CD8-positive, alpha-beta memory T cell (primary cell): ENCODE measurements at places on chromosomes 1 and 21.

DNA sequence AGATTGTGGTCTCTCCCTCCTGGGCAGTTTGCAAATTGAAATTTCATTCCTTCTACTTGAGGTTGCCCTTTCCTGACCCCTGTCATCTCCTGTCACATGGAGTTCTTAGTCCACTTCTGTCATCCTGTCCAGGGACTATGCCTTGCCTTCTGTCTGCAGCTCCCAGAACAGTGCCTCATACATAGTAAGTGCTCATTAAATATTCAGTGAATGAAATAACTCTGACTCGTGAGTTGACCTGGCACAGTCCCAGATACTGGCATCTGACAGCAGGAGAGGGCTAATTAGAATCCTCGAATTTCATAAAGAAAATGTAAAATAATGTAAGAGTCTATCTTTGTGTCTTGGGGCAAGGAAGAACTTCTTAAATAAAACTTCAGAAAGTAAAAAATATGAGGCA is 50.8 kb downstream of the CNIH3 start:
- DNase-seq = no peak

- DNase-seq = no peak
Observed at GRCh38 chr1:67143966-67144365, 9.2 kb upstream of the C1orf141 start.

- DNase-seq = no peak
Observed at GRCh38 chr1:177209357-177209756, 38.6 kb downstream of the BRINP2 start.

DNA sequence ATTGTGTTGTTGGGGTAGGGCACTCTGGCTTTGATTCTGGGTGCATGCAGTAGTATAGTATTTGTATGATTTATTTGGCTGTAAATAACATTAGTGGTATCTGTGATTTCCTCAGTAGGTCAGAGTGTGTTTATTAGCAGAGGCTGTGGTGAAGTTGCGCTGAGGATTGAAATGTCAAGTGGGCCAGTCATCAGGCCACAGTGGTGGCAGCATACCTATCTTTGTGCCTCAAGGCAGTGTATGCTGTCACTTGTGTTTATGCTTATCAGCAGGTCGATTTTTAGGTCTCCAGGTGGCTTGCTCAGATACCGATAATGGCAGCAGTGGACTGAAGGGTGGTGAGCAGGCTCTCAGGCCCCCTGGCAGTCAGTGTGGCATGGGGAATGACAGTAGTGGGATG is 11.3 kb downstream of the LY9 start:
- DNase-seq = no peak

DNA sequence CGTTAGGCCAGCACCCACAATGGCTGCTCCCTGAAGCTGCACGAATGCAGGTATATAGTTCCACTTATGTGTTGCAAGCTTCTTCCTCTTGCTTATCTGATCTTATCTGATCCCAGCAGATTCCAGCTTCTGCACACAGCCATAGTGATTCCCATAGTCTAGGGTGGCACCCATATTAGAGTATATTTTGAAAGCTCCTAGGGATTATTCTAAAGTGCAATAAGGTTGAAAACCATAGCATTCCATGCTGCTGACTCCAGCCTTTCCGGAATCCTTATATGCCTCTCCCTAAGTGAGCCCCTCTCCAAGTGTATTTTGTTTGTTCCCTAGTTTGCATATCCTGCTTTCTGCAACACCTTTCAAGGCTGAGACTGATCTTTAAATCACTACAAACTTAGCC is 432.0 kb downstream of the SETD4 start:
- DNase-seq = no peak

DNA sequence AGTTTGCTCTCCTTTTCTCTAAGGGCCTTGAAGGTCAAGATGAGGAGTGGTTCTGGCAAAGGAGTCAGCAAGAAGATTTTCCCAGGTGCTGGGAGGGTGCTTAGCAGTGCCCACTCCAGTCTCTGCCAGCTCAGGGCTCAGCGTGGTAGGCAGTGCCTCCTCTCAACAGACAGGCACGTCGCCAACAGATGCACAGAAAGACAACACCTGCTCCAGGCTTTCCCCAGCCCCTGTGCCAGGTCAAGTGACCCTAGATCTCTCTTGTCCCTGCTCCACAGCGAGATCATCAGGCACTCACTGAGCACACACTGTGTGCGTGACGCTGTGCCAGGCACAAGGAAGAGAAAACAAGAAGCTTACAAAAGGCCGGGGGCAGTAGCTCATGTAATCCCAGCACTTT is 86.0 kb downstream of the CASZ1 start:
- no peak for DNase-seq

DNA sequence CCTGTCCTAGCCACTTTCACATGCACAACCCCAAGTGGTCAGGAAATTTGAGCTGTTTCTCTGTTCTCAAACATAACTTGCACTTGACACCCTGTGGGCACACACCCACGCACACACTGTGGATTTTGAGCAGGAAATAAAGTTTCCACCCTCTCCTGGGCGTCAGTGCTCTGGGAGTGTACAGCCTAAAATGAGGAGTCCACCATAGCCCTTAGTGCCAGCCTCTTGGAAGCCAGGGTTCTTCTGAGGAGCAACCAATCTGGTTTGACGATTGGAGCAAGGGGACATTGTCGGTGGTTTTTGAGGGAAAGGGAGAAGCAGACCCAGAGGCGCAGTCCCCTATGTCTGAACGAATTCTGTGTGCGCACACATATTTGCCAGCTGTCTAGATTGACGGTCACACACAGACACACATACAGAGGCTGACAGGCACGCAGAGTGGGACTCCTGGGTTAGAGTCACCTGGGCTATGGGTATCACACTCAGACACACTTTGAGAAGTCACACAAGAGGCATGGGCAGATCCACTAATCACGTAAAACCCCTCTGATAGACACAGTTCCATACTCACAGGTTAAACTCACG is 2.7 kb downstream of the DMBX1 start:
- no peak for DNase-seq

DNA sequence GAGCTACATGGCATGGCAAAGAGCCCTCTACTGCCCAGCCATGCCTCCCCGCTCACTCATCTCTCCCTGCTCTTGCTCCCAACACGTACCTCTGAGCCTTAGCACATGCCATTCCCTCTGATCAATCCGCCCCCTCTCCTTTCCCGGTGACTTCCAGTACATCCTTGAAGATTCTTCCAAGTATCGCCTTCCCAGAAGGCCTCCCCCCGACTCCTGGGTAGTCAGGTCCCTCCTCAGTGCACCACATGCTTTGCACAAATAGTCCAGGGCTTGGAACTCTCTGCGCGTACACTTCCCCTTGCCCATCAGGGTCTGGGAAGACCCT is 77.0 kb upstream of the IFFO2 start:
- DNase-seq = no peak

- DNase-seq = no peak
Observed at GRCh38 chr1:232622378-232622777, 7.6 kb downstream of the SIPA1L2 start.

DNA sequence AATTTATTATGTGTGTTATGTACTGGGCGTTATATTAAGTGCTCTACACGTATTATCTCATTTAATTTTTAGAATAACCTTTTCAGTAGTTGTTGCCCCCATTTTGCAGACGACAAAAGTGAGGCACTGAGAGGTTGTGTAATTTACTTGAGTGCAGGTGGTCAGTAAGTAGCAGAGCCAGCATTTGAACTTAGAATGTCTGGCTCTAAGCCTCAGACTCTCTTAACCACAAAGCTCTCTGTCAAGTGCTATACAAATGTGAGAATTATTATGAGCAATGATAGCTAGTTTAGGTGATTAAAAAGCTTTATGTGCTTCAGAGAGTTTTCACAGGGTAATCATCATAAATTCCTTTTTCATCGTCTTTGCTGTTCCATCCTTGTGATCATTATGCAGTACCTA is 96.3 kb upstream of the UBE2U start:
- no peak for DNase-seq

DNA sequence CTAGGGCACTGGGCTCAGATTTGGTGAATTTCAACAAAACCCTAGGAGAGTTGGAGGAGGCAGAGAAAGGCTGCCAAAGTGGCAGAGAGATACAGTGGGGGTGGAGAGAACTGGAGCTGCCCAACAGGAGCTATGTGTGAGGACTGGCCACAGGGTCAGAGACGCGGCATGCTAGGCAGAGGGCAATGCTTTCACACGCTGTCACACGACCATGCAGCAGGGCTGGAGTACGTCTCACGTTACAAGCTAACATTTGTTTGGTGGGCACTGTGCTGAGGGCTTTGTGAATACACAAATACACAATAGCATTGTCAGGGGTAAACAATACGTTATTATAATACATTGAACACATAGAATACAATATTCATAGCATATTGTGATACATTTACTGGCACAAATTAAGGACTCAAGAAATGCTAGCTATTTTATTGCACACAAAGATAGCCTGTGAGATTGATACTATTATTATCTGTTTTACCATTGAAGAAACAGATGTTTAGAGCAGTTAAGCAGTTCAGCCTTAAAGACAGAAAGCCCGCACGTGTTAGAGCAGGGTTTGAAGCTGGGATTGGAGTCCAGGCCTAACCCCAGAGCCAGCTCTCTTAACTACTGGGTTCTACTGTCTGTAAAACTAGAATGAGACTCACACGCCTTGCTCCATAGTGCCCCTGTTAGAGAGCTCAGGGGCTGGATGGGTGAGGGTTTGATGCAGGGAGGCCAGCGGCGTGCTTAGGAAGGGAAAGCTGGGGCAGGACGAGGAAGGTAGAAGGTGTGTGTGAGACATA is 4.5 kb downstream of the RAB7B start:
- DNase-seq = no peak

- no peak for DNase-seq
Observed at GRCh38 chr1:53567450-53567849, 108.3 kb downstream of the DMRTB1 start.

DNA sequence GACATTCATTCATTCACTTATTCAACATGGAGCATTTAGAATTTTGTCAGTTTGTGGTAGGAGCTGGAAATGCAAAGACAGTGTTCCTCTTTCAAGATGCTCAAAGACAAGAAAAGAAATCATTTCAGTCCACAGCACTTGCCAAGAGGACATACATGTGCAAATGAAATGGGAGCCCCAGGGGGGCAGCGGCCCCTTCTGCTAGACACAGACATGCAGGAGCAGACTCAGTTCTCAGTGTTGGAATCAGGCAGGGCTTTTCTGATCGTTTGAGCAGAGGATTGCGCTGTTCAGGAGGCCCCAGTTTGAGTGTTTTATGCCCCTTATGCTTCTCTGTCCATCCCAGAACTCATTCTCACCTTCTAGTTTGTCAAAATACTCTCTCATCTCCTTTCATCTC is 35.6 kb upstream of the VASH2 start:
- no peak for DNase-seq

GRCh38 chr1:185674201-185674600 is 60.0 kb upstream of the HMCN1 start:
- no peak for DNase-seq

- DNase-seq = no peak
Observed at GRCh38 chr1:16521288-16521583, 7.2 kb upstream of the RNU1-1 start.

GRCh38 chr1:153774026-153774595 is 1.1 kb upstream of the SLC27A3 start:
- no peak for DNase-seq

- DNase-seq = no peak
Observed at GRCh38 chr1:10673109-10673711, 123.2 kb downstream of the CASZ1 start.

DNA sequence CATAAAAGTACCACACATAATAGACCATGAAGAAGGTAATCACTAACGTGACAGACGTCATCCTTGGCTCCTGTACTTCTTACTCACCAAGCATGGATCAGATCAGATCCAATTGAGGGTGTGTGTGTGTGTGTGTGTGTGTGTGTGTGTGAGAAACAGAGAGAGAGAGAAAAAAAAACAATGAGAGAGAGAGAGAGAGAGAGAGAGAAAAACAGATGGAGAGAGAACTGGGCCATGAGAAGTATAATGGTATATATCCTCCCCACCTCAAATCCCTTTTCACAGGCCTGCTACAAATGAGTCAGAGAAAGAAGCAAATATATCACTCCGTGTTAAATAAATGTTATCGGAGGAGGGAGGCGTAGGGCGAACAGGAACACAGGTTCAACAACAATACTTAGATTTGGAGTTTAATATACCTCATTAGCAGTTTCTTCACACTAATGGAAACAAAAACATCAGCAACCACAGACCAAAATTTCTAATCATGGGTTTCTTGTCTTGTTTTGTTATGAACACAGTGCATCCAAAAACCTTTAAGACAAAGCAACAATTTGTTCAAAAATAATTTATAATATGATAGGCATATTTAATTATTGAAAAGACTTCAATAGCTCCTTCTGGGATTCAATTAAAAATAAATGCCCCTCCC is 45.3 kb downstream of the TIAM1 start:
- no peak for DNase-seq

DNA sequence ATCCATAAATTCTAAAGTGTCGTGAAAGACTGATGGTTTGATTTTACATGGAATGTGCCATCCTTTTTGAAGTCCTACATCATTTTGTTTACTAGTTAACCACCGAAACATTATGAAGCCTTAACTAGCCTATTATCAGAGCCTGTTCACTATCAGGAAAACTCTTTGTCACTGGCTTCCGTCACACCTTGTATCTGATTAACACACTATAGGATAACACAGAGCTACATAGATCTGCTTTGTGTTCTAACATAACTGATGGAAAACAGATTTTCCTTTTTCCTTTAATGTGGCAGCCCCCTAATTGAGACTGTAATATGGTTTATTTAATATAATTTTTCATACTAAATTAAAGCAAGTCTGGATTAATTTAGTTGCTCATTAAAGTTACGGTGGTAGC is 74.5 kb upstream of the SCYL3 start:
- no peak for DNase-seq

DNA sequence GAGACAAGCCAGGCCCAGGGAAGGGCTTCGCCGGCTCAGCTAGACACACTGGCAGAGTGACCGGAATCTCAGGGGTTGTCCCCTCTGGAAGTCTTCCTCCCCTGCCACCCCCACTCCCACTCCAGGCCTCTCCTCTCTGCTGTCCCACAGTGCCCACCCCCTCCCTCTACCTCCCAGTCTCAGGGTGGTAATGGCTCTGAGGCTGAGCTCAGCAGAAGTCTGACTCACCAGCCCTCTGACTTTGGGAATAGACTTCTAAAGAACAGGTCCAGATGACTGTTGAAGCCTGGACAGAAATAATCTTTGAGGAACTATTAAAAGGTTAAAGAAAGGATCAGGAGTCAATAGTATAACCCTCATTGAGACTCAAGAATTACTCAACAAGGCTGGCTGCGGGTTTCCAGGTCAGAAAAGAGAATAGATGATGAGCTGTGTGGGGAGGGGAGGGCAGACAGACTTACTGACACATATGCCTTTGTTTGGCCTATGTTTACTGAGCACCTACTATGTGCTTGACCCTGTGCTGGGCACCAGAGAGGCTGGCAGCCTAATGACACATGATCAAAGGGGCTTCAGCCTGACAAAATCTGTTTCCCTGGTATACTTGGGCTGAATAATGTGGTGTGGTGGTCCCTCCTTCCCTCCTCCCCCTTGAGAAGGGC is 8.2 kb downstream of the HCRTR1 start:
- no peak for DNase-seq

GRCh38 chr21:42622284-42622683 is 31.1 kb upstream of the PDE9A start:
- DNase-seq = no peak

DNA sequence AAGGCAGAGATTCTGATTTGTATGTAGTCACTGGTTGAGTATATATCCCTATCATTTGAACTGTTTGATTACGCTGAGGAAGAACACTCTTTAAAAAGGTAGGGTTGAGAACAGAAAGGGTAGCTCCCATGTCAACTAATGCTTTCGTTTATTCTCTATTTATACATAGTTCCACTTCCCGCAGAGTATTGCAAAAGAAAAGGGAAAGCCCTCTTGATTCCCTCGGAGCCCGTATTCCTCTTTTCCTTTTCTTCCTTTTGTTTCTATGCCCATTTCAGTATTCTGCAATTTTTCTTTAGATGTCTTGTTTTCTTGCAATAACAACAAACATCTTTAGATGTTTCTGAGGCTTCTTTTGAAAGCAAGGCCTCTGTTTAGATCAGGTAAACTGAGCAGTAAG is 78.2 kb downstream of the DNTTIP2 start:
- DNase-seq = no peak
